Stimulated activated CD4-positive, alpha-beta T cell treated with anti-CD3 and anti-CD28 coated beads, TNF-alpha, amount 100 ng/mL, for 1 hour (primary cell): ENCODE measurements at places on chromosomes 7 and 10.

GRCh38 chr7:89607792-89608191, 546.5 kb upstream of the STEAP1 start:
- no peak for DNase-seq

GRCh38 chr7:115676080-115676479, 354.5 kb downstream of the TFEC start:
- no peak for DNase-seq

GRCh38 chr7:114856625-114857024, 65.3 kb upstream of the MDFIC start:
- no peak for DNase-seq

DNA sequence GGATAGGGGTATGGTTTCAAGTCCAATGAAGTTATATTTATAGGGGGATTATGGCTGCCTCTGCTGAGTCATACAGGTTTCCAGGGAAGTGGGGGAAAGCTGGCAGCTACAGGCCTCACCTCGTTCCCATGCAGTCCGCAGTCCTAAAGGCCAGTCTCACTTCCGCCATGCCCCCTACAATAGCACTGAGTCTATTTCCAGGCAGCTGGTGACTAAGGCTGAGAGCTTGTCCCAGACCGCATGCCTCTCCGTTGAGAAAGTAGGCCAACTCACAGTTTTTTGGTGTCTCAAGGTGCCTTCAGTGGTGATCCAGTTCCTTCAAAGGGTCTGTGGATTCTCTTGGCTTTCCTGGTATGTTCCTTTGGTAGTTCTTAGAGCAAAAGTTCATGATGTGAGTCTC, 203.9 kb upstream of the GLI3 start:
- DNase-seq: no peak

DNA sequence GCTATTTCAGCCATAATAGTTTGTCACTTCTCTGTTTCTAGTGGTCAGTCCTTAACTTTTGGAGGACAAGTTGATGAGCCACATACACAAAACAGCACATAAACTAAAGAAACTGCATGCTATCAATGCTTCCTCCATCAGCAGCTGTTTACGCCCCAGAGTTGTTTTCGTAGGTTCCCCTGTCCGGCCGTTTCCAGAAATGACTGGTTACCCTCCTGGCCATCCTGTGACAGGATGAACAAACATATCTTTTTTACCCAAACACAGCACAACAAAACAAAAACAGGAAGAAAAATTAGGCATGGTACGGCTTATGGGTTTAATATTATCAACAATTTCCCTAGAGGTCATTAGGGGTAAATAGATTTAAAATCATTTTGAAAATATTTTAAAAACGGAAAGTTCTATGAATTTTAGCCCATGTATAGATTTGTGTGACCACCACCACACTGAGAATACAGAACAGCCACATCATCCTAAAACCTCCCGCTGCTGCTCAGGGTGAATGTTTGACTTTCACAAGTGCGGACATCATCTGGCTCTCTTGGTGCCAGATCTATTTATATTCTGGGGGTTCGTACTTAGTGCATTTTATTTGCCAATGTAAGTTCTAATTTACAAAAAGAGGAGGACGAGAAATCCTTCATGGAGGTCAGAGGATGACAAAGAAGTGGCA, 74.8 kb downstream of the HIPK2 start:
- DNase-seq: no peak

GRCh38 chr10:27607591-27607990, 103.5 kb downstream of the RAB18 start:
- DNase-seq: no peak

GRCh38 chr7:74058486-74058885, 25.1 kb upstream of the LIMK1 start:
- DNase-seq: no peak

DNA sequence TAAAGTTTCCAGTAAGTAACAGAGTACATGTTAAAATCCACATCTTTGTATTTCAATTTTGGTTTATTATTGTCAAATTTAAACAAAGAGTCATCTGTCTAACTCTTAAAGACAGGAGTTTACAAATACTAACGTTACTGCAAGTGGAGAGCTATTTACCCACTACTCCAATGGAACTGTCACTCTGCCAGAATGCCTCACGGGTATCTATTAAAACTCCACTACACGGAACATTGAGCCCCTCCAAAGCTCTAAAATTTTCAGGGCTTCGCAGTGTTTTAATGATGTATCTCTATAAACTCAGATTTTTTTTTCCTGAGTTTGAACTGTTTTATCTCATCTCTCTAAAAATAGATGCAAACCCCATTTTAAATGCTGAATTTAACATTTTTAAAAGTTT, 388.7 kb upstream of the SEMA3A start:
- no peak for DNase-seq

GRCh38 chr10:52071814-52072213, 242.3 kb upstream of the DKK1 start:
- DNase-seq: no peak

GRCh38 chr7:21986096-21986495, 40.4 kb upstream of the CDCA7L start:
- DNase-seq: no peak

GRCh38 chr7:5450549-5451327, 27.1 kb upstream of the TNRC18 start:
- peak; percentile 7 for DNase-seq

- DNase-seq: no peak
Measured at GRCh38 chr10:86846088-86846487, 89.7 kb downstream of the BMPR1A start.

DNA sequence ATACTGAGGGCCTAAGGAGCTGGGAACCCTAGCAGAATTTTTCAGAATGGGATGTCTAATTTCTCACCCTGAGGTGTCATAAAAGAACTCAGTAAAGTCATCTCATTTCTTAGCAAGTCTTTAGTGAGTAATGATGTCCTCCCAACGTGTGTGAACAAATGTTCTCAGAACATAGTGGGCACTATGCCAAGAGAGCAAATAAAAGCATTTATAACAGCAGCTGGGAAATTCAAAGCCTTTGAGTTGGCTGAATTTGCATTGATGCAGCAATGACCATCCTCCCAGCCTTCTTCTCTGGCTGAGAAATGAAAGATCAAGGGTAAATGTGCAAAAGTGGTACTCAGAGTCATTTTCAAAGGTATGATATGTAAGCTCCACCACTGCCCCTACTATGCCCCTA, 109.4 kb downstream of the FAM107B start:
- DNase-seq: no peak

GRCh38 chr7:18552943-18553604, 57.5 kb downstream of the HDAC9 start:
- no peak for DNase-seq

- DNase-seq: no peak
Measured at GRCh38 chr10:93061594-93062513, 1.3 kb downstream of the CYP26C1 start.

DNA sequence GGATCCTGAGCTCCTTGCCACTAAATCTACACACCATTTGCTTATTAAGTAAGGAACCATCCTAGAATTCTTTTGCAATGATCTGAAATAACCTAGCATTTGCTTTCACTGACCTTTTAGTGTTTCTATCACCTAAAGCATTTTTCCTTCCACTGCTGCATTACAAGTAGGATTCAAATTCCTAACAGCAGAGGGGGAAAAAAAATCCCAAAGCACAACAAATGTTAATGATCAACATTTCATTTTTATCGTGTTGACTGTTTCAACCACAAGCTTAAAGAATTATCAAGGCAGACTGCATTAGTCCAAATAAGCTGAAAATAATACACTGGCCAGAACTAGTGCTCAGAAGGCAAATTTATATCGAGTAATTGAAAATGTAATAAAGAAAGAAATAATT, 174.7 kb upstream of the TCF7L2 start:
- no peak for DNase-seq

- DNase-seq: no peak
Measured at GRCh38 chr10:92066386-92066785, 142.8 kb downstream of the BTAF1 start.

GRCh38 chr7:105820363-105821066, 55.9 kb downstream of the ATXN7L1 start:
- no peak for DNase-seq

DNA sequence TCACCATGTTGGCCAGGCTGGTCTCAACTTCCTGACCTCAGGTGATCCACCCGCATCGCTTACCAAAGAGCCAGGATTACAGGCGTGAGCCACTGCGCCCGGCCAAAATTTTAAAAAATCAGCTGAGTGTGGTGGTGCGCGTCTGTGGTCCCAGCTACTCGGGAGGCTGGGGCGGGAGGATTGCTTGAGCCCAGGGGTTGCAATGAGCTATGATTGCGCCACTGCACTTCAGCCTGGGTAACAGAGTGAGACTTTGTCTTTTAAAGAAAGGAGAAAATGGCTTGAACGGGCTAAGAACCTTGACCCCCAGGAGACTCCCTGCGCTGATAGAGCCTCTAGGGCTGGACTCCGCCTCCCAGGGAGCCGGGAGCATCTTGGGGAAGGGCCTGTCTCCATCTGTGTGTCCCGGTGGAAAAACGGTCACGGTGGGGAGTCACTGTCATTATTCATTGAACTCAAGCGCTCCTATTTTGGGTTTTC, 760 bp upstream of the KCTD7 start:
- DNase-seq: no peak

- no peak for DNase-seq
Measured at GRCh38 chr10:96288151-96288621, 16.0 kb upstream of the DNTT start.

- no peak for DNase-seq
Measured at GRCh38 chr7:40008223-40008815, 58.3 kb downstream of the CDK13 start.

DNA sequence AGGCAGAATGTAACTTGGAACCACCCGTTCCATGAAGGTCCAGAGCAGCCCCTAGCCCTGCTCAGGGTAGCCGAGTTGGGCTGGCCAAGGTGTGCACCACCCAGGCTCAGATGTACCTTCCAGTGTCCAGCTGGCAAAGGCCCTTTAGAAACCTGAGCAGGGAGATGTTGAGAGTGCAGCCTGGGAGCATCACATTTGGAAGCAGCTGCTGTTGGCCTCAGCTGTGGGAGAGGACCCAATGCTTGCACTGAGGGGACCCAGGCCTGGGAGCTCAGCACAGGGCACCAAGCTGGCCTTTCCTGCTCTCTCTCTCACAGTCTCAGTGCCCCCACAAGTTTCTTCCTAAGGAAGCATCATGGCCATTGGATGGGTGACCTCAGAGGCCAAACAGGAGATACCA, 33.5 kb downstream of the ANXA8 start:
- no peak for DNase-seq

DNA sequence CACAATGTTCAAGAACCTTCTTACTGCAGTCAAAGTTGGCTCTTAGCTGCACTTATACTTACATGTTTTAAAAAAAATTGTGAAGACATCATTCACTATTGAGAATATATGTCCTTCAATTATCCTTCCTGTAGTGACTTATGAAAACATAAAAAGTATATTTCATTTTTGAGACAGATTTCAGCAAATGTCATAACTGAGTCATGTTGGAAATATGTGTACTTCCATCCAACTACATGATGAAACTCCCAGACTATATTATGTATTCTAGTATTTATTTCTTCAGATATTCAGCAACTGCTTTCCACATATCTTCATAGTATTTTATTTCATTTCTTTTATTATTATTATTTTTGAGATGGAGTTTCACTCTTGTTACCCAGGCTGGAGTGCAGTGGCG, 160.2 kb downstream of the ARHGAP12 start:
- DNase-seq: no peak

GRCh38 chr10:1735562-1735961, 1.8 kb downstream of the ADARB2 start:
- DNase-seq: no peak

DNA sequence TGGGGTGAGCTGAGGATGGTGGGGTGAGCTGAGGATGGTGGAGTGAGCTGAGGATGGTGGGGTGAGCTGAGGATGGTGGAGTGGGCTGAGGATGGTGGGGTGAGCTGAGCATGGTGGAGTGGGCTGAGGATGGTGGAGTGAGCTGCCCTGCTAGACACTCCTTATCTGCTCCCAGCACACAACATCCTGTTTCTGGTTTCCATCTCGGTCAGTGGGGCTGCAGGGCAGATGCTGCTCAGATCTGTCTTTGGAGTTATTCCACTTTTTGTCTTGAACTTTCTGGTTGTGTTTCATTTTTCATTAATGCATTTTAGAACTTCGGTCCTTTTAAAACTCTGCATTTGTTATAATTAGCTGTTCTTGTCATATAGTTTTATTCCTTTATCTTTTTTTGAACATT, 67.9 kb upstream of the ANTXRL start:
- no peak for DNase-seq

DNA sequence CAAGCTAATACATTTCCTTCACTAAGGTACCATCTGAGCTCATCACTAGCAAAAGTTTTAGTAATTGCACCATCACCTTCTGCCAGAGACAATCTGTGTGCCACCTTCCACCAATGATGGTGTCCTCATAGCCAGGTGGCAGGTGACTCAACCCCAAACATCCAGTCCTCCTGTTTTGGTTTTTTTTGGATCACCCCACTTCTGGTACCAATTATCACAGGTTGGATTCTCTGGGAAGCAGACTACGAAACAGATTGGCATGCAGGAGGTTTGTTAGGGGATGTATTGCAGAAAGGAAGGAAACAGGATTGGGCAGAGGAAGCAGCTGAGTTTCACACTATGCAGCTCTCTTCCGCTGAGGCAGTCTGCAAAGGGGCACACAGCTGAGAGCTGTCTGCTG, 4.5 kb upstream of the TACC2 start:
- DNase-seq: no peak

GRCh38 chr7:12540850-12541249, 29.7 kb upstream of the SCIN start:
- DNase-seq: no peak

DNA sequence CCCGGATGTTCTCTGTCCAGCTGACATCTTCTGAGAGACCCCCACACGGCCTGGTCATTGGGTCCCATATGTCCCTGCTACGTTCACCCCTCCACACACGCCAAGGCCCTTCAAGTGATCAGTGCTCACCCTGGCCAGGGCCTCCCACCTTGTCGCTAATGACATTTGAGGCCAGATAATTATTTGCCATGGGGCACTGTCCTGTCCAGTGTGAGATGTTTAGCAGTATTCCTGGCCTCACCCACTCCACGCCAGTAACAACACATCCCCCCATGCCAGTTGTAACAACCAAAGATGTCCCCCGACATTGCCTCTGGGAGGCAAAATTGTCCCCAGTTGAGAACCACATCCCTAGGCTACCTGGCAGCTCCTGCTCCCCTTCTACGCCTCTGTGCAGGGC, 49.9 kb upstream of the NANOS1 start:
- DNase-seq: no peak

GRCh38 chr7:102106625-102107024, 180.0 kb upstream of the SH2B2 start:
- no peak for DNase-seq

DNA sequence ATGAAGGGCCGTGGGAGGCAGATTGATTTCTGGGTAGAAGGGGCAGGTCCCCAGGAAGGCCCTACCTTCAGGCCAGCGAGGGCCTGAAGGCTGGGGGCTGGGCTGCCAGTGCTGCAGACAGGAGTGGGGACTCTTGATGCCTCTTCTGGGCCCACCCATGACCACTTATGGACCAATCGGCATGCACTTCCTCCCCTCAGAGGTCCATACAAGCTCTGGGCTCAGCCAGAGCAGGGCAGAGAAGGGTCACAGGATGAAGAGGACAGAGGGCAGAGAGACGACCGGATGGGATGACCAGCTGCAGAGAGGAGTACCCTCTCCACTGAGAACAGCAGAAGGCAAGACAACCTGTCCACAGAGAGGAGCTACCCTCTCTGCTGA, 120.1 kb downstream of the DYNC2I1 start:
- no peak for DNase-seq

GRCh38 chr7:36977878-36978277, 253.6 kb upstream of the AOAH start:
- no peak for DNase-seq

- DNase-seq: no peak
Measured at GRCh38 chr10:28291881-28292297, 11.0 kb downstream of the MPP7 start.

- no peak for DNase-seq
Measured at GRCh38 chr10:49598986-49599385, 11.1 kb upstream of the SLC18A3 start.
